ENCODE measurements at places on chromosomes 11 and 22. TPM values are rescaled to one million over a fixed set of nuclear protein-coding genes. Genes with fewer than 3 reads are reported as not detected.

The OR51B4 gene
- polyA plus RNA-seq, result not detected

The JAM3 gene
- polyA plus RNA-seq, result 61.4 TPM

The UPK3A gene
- polyA plus RNA-seq, result 8.8 TPM

The METTL15 gene
- polyA plus RNA-seq, result 16.9 TPM

The GVQW3 gene
- polyA plus RNA-seq, result 10.7 TPM

The SEC14L2 gene
- polyA plus RNA-seq, result 4.0 TPM

The UVRAG gene
- polyA plus RNA-seq, result 20.2 TPM

Measured in right renal pelvis (tissue), 4 donors.